Stomach (tissue), 19 donors: ENCODE measurements at places on chromosomes 1 and 21. TPM values are rescaled to one million over a fixed set of nuclear protein-coding genes. Genes with fewer than 3 reads are reported as not detected.

Gene EPHA2
- 64.7 TPM for total RNA-seq

GRCh38 chr21:38800046-38800758 lies 5.5 kb upstream of the ETS2 start:
- H3K36me3 ChIP-seq: no peaks in the 10 kb centered on the region
- H3K4me3 ChIP-seq: no peak overlapping the region
- H3K4me1 ChIP-seq: peaks cover 3% of the 10 kb centered on the region
- no peak for DNase-seq
- no peaks in the 10 kb centered on the region for H3K27me3 ChIP-seq
- H3K27ac ChIP-seq: no peak overlapping the region

Gene FCN3
- total RNA-seq: 0.55 TPM

DNA sequence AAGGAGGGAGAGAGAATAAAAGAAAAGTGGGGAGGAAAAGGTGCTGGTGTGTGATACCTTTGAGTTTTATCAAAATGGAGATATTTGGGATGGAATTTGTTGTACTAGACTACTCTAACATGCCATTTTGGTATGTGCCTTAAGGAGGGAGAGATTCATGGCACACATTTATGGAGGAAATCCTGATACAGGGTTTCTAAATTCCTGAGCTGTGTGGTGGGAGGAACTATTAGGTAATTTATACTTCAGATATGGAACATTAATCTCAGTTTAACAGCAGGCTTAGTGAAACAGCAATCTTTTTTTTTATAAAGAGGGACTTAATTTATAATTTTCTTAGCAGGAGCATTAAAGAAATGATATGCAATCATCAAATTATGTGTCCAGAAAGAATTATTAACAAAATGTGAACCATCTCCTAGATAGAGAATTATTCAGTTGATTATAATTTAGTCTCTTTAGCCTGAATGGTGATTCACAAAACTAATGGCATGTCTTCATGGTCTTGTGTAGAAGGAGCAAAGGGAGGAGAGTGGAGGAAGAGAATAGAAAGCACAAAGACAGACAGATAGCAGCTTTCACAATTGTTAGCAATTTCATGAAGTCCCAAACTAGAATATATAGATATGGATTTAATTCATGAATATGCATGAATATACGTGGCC lies 301.6 kb downstream of the HLX start:
- no peak overlapping the region for H3K27ac ChIP-seq
- H3K27me3 ChIP-seq: no peaks in the 10 kb centered on the region
- H3K4me1 ChIP-seq: no peaks in the 10 kb centered on the region

- no peaks in the 10 kb centered on the region for H3K27me3 ChIP-seq
- H3K4me1 ChIP-seq: no peaks in the 10 kb centered on the region
- H3K27ac ChIP-seq: no peak overlapping the region
These were observed 73.3 kb downstream of the RPAP2 start for GRCh38 chr1:92372164-92372563.

DNA sequence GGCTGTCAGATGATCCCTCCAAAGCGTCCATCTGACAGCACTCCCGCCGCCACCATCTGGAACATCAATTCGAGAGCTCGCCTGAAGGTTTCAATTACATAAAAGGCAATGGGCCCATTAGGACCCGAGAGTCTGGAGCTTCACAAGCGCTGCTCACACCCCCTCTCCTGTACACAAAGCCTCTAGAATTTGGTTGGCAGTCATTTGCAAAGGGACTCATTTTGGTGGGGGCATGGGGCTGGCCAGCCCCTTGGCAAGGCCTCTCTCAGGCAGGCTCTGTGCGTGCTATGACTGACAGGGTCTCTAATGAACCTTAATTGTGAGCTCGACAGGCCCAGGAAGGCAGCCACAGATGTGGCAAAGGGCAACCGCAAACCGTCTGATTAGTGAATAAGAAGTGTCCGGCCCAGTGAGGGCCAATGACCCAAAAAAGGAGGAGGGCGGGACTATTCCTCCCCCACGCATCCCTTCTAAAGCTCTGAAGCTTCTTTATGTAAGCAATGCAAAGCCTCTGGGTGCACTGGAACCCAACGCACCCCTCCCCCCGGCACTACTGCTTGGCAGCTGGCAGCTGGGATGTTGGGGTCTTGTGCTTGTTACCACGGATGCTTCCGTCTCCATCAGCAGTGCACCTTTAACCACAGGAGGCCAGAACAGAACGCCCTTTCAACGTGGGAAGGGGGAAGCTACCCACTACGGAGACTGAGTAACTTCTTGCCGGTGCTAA lies 79.4 kb downstream of the CAPZB start:
- no peak overlapping the region for H3K4me3 ChIP-seq
- DNase-seq: no peak
- no peak overlapping the region for H3K27ac ChIP-seq
- peaks cover 90% of the 10 kb centered on the region for H3K4me1 ChIP-seq
- no peaks in the 10 kb centered on the region for H3K36me3 ChIP-seq
- H3K27me3 ChIP-seq: no peaks in the 10 kb centered on the region

DNA sequence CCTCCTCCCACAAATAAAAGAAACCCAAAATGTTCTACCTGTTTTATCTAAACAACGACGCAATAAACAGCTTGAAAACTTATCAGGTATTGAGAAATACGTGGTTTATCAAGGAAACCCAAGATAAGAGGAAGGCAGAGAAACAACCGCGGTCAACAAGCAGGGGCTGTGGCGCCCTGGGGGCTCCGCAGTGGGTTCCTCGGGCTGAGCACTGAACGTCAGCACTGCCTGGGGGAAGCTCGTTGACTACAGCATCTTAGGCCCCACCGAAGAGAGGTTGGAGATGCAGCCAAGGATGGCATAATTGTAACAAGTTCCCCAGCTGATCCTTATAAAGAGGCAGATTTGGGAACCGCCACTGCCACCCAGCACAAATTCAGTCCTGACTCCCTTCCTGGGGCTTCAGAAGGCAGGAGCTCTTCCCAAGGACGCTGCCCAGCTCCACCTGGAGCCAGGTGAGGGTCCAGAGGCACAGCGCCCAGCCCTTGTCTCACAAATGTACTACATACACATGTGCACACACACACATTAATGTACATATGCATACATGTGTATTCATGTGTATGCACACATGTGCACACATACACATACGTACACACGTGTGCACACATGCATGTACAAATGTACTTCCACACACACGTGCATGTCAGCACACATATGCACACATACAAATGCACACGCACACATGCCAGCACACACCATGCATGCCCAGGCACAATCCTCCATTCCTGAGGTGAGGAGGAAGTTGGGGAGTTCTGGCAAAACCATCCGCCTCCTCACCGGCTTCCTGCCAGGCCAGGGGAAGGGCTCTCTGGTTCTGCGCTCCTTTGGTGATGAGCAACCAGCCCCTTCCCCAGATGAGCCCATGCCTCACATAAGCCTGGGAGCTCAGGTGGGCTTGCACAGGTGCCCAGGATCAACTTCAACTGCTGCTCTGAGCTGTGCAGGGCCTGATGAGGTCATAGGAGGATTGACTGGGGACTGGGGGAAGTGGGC lies 251.1 kb downstream of the NPHP4 start:
- H3K27me3 ChIP-seq: peaks cover 14% of the 10 kb centered on the region
- no peaks in the 10 kb centered on the region for H3K36me3 ChIP-seq
- no peaks in the 10 kb centered on the region for H3K4me1 ChIP-seq
- no peak overlapping the region for H3K27ac ChIP-seq

DNA sequence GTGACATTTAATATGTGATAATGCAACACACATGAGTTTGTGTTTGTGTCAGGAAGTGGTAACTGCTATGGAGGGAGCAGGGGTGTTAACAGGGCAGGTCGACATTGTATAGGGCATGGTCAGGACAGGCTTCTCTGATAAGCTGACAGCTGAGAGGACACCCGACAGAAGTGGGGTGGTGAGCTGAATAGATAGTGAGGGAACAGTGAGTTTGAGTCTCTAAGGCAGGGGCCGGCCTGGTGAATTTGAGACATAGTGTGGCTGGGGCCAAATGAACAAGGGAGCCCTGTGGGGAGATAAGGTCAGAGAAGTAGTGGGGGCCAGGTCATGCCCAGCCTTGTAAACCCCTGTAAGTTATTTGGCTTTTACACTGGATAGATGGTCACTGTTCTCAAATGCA lies 217.4 kb upstream of the KIAA0040 start:
- H3K27ac ChIP-seq: no peak overlapping the region
- no peak for DNase-seq
- no peaks in the 10 kb centered on the region for H3K36me3 ChIP-seq
- no peak overlapping the region for H3K4me3 ChIP-seq
- H3K4me1 ChIP-seq: no peaks in the 10 kb centered on the region

Gene HES3
- not detected for total RNA-seq

Gene PIGR
- 142 TPM for total RNA-seq
